Activated CD8-positive, alpha-beta memory T cell treated with anti-CD3 and anti-CD28 coated beads for 24 hours (primary cell): ENCODE measurements at places on chromosomes 7 and 10.

DNA sequence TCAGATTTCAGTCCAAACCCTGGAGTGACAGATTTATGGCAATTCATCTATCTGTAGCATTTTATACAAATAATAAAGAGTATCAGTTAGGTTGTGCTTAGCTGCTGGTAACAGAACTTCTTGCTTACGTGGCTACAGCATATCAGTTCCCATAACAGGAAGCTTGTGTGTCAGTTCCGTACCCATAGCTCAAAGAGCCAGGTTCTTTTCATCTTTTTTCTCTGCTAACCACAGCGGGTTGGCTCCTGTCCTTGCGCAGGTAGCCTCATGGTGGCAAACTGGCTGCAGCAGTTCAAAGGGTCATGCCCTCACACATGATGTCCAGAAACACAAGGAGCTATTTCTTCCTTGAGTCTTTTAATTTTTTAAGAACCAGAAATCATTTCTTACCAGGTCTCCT, 1041.8 kb downstream of the GATA3 start:
- DNase-seq, result no peak

- peak; percentile 86 for DNase-seq
Observed at GRCh38 chr7:2894118-2894940, 50.2 kb upstream of the GNA12 start.

- DNase-seq, result no peak
Observed at GRCh38 chr10:6142644-6143043, 53.8 kb downstream of the RBM17 start.

DNA sequence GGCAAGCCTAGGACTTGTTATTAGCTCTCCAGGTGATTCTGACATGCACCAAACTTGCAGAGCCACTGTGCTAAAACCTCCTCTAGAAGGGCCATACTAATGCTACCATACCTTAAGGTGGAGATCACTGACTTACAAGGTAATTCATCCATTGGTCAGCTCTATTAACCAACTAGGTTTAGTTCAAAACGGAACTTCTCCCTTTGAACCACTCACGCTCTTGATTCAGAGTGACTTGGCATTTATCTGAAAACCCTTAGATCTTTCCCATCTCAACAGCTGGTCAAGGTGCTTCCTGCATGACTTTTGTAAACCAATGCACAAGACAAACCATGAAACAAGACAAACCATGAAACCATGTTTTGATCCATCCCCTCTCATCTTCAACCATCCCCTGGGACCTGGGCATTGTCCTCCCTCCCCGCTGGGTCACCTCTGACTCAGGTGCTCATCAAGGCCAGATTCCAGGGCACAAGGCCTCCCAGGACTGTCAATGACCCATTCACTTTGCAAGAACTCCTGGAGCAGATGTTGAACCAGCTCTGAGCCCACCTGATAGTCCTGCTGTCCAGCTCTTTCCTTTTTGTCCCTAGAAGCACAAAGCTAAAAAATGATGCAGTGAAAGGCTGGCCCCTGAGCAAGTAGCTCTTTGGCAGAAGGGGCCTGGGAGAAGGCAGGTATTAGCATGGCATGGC, 18.8 kb downstream of the IMPDH1 start:
- no peak for DNase-seq

- no peak for DNase-seq
Observed at GRCh38 chr7:85426487-85426960, 239.7 kb upstream of the SEMA3D start.

DNA sequence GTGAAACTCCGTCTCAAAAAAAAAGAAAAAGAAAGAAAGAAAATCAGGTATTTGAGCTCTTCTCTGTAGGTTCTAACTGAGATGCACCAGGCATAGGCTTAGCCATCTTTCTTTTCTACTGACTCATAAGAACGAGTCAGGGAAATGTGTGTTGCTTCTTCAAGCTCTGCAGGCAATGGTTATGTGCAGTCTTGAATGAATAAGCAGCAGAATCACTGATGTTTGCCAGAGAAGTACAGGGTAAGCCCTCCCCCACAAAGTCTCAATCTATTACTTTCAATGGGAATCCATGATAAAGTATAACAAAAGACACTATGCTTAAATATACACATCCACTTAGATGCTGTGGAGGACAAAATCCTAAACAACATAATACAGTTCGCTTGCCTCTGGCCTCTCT, 239.2 kb downstream of the PARD3 start:
- no peak for DNase-seq

DNA sequence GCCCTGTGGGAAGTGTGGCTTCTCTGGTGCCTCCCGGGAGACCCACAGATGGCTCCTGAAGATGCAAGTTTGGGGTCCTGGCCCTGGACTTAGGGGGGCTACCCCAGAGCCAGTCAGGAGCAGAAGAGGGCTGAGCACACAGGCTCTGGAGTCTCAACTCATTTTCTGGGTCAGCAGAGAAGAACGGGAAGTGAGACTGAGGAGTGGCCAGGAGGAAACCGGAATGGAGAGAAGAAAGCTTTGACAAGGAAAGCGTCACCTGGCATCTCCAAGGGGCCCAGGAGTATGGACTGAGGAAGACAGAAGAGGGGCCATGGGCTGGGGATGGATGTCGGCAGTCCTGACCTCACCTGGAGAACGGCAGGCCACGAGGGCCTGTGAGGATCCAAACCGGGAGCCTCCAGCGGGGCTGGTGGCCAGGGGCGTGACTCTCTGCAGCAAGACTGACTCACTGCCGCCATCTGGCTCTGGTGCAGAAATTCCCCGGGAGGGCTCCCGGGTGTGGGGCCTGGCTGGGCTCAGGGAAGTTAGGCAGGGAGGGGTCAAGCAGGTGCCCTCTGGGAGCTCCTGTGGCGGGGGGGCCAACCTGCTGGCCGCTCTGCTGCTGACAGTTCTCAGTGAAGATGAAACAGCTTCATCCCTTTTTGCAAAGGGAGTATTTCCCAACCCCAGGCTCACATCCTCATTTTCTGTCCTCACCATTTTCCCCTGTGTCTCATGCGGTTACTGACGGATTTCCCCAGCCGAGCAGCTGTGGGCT, 23.6 kb downstream of the DAGLB start:
- DNase-seq, result no peak

GRCh38 chr10:33333260-33334101, 986 bp downstream of the NRP1 start:
- DNase-seq, result no peak

- no peak for DNase-seq
Observed at GRCh38 chr7:35701287-35701900, 6.5 kb upstream of the HERPUD2 start.

DNA sequence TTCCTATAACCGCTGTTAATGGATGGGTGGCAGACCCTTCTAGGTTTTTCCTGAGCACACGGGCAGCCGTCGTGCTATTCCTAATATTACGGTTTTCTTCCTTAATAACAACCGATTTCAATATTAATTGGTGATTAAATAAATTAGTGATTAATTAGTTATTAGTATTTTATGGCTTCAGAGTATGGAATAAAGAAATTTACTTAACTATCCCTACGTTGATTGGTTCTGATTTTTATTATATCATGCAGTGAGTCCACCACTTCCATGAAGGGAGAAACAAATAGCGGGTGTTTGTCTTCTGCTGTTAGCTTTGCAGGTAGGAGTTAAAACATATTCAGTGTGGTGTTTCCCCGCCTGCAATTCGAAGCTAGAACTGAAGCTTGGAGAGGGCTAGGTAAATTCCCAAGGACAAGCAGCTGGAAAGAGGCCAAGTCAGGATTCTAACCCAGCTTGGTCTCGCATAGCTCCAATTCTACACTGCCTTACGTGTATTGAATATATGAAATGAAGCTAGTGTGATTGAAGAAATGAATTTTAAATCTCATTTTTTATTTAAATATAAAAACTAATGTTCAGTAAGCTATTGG, 928 bp upstream of the CSTF2T start:
- no peak for DNase-seq

GRCh38 chr10:3034616-3035015, 32.7 kb upstream of the PFKP start:
- no peak for DNase-seq

- DNase-seq, result no peak
Observed at GRCh38 chr7:22793593-22794462, 28.8 kb downstream of the TOMM7 start.

- DNase-seq, result no peak
Observed at GRCh38 chr7:38760226-38760625, 129.1 kb upstream of the AMPH start.

DNA sequence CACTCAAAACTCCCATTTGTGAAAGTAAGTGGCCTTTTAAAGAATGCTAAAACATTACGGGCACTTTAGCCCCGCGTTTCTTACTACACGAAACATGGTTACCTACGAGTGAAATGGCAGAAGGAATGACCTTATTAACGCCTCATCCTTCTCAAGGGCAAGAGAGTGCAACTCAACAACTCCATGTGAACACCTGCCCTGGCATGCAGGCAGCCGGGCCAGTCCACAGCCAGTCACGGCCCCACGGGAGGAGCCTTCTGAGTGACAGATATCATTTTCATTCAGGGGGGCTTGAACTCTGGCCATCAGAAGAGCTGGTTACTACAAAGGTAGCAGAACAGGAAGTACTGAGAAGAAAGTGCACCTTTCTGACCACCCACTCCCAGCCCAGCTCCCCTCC, 236.1 kb downstream of the PTPRN2 start:
- no peak for DNase-seq

DNA sequence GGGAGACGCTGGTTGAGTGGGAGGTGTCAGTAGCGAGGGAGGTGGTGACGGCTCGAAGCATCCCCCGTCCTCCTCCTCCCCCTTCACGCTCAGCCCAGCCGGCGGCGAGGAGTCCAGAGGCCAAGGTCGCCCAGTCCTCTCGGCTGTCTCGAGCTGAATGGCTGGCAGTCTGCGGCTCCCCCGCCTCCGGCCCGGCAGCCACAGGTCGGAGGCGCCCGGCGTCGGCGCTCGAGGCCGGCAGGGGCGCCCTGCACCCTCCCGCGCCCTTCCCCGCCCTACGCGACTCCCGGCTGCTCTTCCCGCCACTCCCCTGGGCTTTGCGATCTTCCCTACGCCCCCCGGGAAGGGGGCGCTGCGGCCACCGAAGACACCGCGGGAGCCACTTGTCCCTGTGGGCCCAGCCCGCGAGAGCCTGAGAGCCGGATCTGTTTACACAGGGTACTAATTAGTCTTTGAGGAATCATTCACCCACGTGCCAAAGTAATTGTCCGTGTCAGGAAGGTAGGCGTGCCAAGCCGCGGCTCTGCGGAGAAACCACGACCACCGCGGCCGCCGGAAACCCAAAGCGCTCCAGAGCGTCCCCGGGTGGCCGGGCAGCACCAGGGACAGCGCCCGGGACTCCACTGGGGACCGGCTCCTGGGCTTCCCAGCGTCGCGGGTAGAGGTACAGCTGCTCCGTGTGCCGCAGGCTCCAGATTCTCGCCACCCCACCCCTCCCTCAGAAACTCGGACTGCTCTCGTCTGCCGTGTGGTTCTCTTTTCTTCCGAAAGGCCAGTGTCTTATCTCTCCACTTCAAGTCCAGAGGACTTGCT, at the start of gene NXPH1:
NXPH1 (plus strand) TSS at position 133 of the 813 bp plus-strand sequence.
- DNase-seq, result peak; percentile 56

DNA sequence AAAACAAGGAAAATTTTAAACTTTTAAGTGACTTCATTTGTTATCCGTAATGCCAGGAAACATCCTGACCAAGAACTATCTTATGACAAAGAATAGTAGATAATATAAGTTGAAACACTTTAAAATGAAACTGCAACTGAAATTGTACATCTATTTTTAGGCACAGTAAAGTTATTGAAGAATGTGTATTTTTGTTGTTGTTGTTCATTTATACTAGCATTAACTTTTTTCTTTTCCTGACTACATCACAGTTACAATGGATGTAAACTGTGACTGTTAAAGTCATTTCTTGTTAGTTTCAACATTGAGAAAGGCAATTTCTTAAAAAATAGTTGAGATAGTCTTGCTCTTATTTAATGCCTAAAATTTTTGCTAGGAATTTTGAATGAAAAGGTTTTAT, 2.6 kb downstream of the CPED1 start:
- DNase-seq, result no peak
